ENCODE measurements at places on chromosomes 5 and 9.

DNA sequence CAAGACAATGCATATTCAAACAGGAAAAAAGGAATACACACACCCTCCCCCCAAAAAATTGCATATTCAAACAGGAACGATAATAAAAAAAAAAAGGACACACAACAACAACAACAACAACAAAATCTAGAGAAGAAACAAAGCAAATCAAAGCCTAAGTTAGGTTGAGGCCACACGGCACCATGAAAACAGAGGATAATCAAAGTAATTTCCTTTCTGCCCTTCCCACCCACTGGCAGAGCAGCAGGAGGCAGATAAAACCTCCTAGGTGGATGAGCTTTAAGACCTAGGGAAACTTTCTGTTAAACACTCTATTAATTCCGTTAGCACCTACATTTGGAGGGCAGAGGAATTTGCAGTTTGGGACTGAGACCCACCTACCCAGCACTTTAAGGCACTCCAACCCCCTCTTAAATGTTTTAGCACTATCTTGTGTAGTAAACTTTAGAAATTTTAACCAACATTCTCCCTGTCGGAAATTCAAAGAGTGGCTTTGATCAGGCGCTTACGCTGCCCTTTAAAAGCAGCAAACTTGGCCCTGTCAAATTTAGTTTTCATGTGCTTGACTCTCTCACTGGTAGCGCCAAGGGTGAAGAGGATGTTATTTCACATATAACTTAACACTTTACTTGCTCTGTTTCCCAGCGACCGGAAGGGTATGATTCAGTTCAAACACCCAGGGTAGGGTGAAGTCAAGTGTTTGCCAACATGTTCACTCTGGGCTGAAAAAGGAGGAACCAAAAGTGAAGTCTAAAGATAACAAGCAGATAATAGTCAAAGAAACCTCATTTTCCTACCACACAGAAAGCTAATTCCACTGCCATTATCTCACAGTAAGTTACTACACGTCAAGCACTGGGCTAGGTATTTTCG lies 9.2 kb downstream of the ENC1 start:
- DNase-seq = peak; percentile 24

- no peak for DNase-seq
These were observed 678 bp downstream of the PLPP7 start for GRCh38 chr9:131290036-131290766.

DNA sequence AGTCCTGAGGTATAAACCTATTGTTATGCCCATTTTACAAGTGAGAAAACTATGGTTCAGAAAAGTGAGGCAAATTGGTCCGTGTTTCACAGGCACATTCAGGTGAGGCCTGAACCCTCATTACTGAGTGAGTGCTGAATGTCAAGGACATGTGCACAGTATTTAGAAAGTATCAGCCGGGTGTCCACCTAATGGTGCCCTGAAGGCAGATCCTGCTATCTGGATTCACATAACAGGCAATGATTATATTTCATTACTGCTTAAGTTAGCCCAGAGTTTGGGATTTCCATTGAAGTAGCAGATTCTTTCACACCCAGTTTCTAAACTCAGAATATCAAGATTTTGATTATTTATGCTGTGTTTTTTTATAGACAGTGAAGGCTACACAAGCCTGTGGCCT lies 142.7 kb downstream of the LHFPL2 start:
- no peak for DNase-seq

GRCh38 chr5:51185850-51186329 lies 197.4 kb upstream of the ISL1 start:
- no peak for DNase-seq

DNA sequence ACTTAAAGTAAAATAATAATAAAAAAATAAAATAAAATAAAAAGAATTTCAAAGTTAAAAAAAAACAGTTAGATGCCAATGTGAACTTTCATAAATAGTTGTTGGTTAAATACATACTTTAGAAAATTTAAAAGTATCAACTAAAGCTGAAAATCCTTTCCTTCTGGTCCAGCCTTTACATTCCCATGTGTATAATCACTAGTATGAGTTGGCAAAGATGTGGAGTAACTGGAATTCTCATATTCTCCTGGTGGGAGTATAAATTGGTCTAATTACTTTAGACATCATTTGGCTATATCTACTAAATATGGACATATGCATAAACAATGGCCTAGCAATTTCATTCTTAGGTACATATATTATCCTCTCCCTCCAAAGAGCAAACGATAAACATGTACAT lies 619.9 kb downstream of the PTPRD start:
- DNase-seq = no peak

- no peak for DNase-seq
These were observed 167.7 kb downstream of the CD180 start for GRCh38 chr5:67028941-67029340.

DNA sequence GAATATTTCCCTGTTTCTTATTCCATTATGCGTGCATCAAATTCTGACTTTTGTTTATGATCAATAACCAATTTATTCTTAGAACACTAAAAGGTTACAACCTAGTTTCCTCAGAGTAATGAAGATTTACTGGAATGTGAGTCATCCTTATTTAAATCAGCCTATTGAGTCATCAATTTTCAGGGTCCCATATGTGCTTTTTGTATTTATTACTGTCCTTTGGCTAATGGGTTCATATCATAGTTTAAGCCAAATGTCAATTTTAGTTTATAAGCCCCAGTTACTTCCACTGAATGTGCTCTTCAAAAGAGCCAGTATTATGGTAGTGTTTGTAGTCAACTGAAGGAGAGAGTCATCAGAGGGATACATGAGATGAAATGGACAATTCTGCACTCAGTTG lies 359.2 kb downstream of the PRR16 start:
- no peak for DNase-seq

DNA sequence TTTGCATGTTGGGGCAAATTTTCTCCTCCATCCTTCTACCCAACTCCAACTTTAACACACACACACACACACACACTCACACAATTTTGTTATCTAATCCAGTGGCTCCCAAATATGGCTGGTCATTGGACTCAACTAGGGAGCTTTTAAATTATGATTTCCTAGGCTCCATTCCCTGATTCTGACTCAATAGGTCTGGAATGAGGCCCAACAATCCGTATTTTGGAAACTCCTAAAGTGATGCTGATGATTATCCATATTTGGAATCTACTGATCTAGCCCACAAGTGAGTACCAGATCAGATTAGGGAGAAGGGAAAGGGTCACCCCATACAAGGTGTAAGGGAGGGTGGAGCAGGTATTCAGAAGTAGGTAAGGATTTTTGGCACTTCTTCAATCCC lies 309.7 kb downstream of the TLE1 start:
- DNase-seq = no peak

Data from activated CD4-positive, alpha-beta T cell treated with anti-CD3 and anti-CD28 coated beads, Interleukin-2, amount 50 U/mL, for 48 hours (primary cell).